CD4-positive, alpha-beta memory T cell (primary cell): ENCODE measurements at places on chromosomes 3 and 15. TPM values are rescaled to one million over a fixed set of nuclear protein-coding genes. Genes with fewer than 3 reads are reported as not detected.
A peak's percentile ranks its signal among the peaks of the same experiment; 100 is the strongest.

The C3orf52 gene
- total RNA-seq, result 2.0 TPM

The SAMMSON gene
- total RNA-seq, result not detected

The CCDC50 gene
- 6.3 TPM for total RNA-seq

The POLQ gene
- total RNA-seq, result 0.28 TPM

The TOPAZ1 gene
- total RNA-seq, result not detected

The SPINK8 gene
- not detected for total RNA-seq

DNA sequence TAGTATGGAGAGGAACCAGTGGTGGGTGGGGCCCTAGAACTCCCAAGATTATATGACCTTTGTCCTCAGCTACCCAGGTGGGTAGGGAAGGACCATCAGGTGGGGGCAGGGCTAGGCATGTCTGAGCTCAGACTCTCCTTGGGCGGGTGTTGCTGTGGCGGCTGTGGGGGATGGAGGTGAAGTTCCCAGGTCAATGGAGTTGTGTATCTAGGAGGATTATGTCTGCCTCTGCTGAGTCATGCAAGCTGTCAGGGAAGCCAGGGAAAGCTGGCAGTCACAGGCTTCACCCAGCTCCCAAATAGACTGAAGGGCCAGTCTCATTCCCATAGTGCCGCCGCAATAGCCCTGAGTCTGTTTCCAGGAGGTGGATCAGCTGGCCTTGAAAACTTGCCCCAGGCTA, 139.7 kb upstream of the CFAP20DC start:
- DNase-seq, result no peak
- H3K4me1 ChIP-seq, result no peaks in the 10 kb centered on the region
- H3K27ac ChIP-seq, result no peak overlapping the region
- no peaks in the 10 kb centered on the region for H3K27me3 ChIP-seq

- H3K4me3 ChIP-seq, result no peak overlapping the region
- H3K27ac ChIP-seq, result no peak overlapping the region
- H3K36me3 ChIP-seq, result no peaks in the 10 kb centered on the region
- no peaks in the 10 kb centered on the region for H3K27me3 ChIP-seq
- H3K4me1 ChIP-seq, result no peaks in the 10 kb centered on the region
These were observed 118.2 kb downstream of the GABRG3 start for GRCh38 chr15:27089233-27089586.

GRCh38 chr15:20341901-20342600, 199.5 kb downstream of the GOLGA6L6 start:
- no peak overlapping the region for H3K4me3 ChIP-seq
- DNase-seq, result peak; percentile 36
- no peaks in the 10 kb centered on the region for H3K4me1 ChIP-seq

- H3K27me3 ChIP-seq, result no peaks in the 10 kb centered on the region
- H3K27ac ChIP-seq, result no peak overlapping the region
- DNase-seq, result no peak
- H3K36me3 ChIP-seq, result no peaks in the 10 kb centered on the region
- no peaks in the 10 kb centered on the region for H3K4me1 ChIP-seq
These were observed 173.8 kb upstream of the TLE3 start for GRCh38 chr15:70271422-70272088.

DNA sequence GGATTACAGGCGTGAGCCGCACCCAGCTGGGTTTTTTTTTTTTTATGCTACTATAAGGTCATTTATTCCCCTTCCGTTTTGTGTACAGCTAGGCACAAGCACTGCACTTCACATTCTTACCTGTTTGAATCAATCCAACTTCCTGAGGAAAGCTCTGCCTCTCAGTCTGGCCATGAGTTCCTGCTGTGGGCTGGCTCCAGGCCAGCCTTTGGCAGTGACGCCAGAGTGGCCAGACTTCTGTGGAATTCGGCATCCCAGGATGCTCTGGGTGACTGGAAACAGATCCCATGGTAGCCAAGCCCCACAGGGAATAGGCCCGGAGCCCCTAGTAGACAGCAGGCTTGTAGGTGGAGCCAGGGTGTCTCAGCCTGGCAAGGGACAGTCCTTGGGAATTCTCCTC, 21.5 kb upstream of the TIMP4 start:
- H3K4me3 ChIP-seq, result no peak overlapping the region
- H3K27me3 ChIP-seq, result no peaks in the 10 kb centered on the region
- no peak for DNase-seq
- no peak overlapping the region for H3K27ac ChIP-seq
- no peaks in the 10 kb centered on the region for H3K4me1 ChIP-seq
- H3K36me3 ChIP-seq, result no peaks in the 10 kb centered on the region

GRCh38 chr3:15557511-15557946, 36.0 kb upstream of the COLQ start:
- no peaks in the 10 kb centered on the region for H3K27me3 ChIP-seq
- H3K27ac ChIP-seq, result no peak overlapping the region
- no peak overlapping the region for H3K4me3 ChIP-seq
- H3K4me1 ChIP-seq, result peaks cover 19% of the 10 kb centered on the region
